NCI-H2029 (cell line): ENCODE measurements at places on chromosomes 7 and 10.

DNA sequence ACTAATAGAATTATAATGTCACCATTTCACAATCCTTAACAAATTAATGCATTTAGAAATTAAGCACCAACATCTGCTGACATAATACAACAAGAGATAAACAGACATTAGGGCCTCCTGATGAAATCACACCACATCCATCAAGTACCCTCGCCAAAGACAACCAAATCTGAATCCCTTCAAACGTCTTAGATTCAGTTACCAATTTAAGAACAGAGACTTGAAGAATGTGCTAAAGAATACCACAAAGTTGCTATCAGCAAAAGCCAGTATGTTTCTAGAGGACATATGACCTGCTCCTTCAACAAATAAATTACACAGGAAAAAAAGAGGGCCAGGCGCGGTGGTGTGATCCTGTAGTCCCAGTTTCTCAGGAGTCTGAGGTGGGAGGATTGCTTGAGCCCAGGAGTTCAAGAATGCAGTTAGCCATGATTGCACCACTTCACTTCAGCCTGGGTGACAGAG lies 144.5 kb downstream of the REEP3 start:
- no peak for DNase-seq

DNA sequence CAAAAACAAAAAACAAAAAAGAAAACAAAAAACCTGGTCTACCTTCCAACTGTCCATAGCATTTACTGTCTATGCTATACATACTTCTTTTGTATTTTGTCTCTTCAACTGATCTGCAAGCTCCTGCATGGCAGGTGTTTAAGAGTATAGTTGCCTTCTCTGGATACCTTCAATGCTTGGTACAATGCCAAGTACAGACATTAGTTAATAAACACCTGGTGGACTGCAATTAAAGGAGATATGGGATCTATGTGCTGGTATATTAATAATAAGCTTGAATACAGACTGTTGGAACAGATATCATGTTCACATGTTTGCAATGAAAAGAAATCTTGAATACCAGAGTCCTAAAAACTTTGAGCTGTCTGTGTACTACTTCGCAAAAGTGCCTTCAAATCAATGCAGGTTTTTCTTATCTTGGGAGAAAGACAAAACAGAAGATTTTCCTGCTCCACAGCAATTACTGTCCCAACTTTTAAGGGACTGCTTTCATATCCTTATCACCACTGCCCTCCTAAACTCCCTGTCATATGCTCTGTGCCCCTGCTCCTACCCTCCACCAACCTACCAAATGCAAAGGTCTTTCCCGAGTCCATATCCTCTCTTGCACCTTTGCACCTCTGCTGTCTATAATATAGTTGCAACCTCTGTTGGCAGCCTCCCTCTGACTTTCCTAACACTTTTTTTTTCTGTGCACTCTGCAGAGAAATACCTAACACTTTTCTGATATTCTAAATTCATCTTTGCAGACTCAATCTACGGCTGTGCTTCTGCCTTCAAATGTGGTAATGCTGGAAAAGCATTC lies 85.1 kb downstream of the DNMBP start:
- DNase-seq = no peak

DNA sequence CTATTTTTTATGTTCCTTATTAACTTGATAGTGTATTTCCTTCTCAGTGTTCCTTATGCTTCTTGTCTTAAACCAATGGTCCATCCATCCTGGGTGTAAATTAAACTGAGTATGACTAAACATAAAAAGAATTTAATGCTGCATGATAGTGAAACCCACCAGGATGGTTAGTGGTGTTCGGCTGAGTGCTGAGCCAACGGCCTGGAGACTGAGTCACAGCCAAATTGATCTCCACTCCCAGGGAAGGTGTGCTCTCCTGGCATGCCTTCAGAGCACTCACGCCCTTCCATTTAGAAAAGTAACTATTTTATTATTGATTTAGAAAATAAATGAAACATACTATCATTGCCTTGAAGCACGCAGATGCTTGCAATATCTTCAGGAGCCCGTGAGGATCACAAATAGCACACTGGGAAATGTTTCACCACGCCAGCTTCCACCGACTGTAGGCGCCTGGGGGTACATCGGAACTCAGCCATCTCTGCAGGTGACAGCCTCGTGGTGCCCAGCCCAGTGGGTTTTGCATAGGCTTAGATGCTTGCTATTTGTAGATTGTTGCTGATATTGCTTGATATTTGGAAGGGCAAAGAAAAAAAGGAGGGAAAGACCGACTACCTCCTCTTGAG lies 40.0 kb upstream of the LOXL4 start:
- DNase-seq = no peak

DNA sequence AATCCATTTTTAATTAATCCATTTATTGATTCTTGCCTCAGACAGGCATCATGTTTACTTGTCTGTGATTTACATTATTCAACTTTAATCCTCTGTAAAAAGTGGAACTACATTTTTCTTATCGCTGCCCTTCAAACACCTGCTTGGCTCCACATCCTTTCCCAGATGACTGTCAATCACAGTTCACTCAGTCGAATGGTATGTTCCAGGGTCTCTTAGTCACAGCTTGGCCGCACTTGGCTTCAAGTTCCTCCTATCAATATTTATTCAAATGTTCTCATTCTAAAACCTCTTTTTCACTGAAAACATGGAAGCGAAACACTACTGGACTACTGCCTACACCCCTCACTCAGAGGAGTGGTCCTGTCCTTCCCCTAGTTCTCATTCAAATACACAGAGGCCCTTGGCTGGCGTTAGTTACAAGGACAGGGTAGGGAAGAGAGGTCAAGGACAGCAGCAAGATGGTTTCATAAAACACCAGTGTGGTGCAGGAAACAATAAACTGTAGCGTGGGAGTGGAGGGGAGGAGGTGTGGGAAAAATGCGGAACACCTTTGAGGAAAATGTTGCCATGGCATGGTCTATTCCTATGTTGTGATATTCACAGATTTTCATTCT lies 143.2 kb downstream of the USP6NL start:
- DNase-seq = no peak

DNA sequence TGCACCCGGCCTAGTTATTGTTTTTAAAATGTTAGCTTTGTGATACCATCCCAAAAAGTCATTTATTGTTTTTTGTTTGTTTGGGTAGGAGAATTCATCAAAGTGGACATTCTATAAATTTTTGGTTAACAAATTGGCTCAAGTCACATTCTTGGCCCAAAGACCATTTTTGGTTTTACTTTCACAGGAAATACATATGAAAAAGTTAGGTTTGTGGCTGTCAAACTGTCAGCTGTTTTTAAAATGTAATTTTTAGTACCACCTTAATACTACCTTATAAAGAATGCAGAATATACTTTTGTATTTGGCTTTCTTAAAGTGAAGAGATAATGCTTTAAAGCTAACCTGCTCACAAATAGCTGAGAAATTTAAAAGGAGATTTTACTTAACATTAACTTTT lies 25.1 kb downstream of the TMEM168 start:
- DNase-seq = no peak

- no peak for DNase-seq
Observed at GRCh38 chr10:96511044-96511945, 2.4 kb downstream of the TLL2 start.

GRCh38 chr7:111282626-111283025 lies 191.7 kb downstream of the LRRN3 start:
- no peak for DNase-seq

- no peak for DNase-seq
Observed at GRCh38 chr7:49325571-49325970, 401.2 kb downstream of the CDC14C start.

DNA sequence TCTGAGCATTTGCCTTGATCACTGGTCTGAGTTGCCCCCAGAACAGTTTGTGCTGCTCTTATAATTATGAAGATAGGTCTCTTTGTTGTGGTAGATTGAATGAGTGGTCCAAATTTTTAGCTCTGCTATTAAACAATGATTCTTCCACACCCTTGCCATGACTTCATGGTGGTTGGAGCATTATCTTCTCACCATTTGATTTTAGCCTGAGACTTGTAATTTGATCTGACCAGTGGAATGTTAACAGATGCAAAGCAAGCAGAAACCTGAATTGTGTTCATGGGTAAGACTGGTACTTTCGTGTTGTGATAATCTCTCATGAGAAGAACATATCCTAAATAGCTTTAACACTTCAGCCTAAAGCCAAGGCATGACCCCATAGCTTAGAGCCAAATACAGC lies 139.1 kb downstream of the TFPI2 start:
- no peak for DNase-seq

DNA sequence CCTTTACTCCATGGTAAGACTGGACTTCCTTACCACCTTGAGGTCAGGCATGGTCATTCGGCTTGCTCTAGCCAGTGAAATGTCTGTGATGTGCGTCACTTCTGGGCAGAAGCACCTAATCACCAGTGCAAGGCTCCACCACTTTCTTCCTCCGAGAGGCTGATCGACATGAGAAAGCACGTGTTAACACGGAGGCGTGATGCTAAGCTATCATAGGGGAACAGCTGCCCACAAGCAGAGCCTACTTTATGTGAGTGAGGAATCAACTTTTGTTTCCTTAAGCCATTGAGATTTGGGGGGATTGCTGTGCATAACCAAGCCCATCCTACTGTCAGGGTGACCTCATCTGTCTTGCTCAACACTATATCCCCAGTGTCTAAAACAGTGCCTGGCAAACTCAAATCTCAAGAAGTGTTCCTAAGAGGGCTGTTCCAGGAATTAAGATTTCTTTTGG lies 23.1 kb upstream of the SAR1A start:
- DNase-seq = no peak

- DNase-seq = no peak
Observed at GRCh38 chr10:36578306-36578705, 547.1 kb upstream of the ANKRD30A start.

DNA sequence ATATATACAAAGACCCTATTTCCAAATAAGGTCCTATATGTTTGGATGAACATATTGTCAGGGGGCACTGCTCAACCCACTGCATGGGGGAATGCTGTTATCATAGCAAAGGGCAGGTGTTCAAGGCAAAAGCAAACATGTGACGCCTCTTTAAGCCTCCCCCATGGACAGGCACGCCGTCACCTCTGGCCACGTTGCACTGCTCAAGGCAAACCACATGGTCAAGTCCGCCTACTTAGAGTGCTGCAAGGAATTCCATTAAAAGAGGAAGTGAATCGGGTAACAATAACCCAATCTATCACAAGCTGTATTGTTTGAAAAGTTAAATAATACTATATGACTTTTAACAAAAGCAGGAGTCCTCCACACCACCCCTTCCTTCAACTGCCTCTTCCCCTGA lies 8.8 kb upstream of the CALD1 start:
- no peak for DNase-seq

DNA sequence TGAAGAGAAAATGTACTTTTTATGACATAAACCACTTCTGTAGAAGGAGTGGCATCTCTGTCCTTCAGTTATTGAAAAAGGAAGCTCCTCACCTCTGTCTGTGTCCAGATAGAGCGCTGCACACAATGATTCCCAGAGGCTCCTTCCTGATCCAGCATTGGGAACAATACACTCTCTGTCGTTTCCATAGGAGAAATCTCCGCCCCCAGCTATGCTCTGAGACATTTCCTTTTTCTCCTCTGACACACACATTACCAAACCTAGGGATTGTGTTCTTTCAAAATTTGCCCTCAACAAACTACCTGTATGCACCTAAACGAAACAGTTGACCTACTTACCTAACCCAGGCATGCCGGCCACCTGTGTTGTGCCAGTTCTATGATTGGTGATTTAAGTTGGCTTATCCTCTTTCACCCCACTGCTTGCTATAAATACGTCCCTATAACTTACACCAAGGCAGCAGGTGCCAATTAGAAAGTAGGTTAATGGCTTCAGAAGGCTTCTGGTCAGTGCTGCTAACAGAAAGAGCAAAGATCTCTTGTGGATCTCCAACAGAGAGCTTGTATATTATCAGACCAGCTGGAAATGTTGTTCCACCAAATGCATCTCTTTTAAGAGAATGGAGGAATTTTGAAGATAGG lies 140.1 kb upstream of the JCAD start:
- no peak for DNase-seq

DNA sequence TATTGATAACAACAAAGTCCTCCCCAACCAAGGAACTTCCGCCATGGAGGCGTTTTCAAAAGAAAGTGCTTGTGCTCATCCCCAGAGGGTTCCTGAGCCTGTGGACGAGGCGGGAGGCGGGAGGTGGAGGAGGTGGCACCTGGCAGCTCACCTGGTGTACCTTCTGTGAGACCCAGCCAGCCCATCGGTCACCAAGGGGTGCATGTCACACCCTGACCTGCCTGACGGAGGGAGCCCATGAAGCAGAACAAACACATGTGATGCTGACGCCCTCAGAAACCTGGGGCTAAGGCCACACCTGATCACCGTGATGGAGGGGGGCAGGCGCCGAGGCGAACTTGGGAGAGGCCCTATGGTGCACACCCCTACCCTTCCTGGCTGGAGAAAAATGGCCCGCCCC lies 458.8 kb downstream of the DNAJB6 start:
- DNase-seq = no peak

DNA sequence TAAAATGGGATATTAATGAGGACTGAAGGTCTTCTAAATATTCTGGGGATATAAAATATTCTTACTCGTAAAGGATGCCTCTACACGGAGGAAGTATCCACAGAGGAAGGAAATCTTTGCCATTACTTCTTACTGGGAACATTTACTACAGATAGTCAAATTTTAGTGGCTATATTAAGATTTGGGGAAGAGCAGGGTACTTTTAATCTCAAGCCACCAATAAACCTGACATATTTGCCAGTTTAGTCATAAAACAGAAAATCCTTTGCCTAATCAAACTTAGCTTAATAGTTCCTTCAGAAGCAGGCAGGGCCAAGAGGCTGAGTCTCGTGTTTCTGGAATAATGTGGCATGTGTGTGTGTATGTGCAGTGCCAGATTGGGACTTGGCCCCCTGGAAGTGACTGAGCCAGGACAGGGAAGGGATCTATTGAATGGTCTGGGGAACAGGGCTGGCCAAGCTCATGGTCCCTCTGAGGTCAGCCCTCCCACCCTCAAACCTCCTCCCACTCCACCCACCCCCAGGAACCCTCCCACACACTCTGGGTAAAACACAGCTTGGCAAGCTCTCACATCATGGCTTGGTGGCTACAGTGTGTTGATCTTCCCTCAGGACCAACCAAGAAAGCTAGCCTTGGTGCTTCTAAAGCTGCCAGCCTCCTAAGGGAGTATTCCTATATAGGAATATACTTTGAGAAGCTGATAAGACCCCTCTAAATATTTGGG lies 1.6 kb upstream of the PIK3CG start:
- DNase-seq = no peak

- no peak for DNase-seq
Observed at GRCh38 chr7:93897680-93898079, 7.1 kb upstream of the TFPI2 start.
